ENCODE measurements at places on chromosomes 12 and 14.

GRCh38 chr12:96193725-96194575 is at the start of gene ELK3:
ELK3 (plus strand) TSS chr12:96194375.
- peak; percentile 69 for DNase-seq

- no peak for DNase-seq
Measured at GRCh38 chr12:7162691-7163114, 26.8 kb upstream of the PEX5 start.

GRCh38 chr12:51951199-51951842 is at the start of gene ACVR1B:
ACVR1B (plus strand) TSS chr12:51951699; CDS start chr12:51951744, 45 bp downstream.
- peak; percentile 84 for DNase-seq

GRCh38 chr12:31523306-31523705 is 67.6 kb downstream of the DENND5B start:
- peak; percentile 43 for DNase-seq

GRCh38 chr12:108205864-108206263 is 76.8 kb downstream of the WSCD2 start:
- no peak for DNase-seq

GRCh38 chr14:106268013-106268727 is 741.8 kb downstream of the TMEM121 start:
- DNase-seq, result no peak

DNA sequence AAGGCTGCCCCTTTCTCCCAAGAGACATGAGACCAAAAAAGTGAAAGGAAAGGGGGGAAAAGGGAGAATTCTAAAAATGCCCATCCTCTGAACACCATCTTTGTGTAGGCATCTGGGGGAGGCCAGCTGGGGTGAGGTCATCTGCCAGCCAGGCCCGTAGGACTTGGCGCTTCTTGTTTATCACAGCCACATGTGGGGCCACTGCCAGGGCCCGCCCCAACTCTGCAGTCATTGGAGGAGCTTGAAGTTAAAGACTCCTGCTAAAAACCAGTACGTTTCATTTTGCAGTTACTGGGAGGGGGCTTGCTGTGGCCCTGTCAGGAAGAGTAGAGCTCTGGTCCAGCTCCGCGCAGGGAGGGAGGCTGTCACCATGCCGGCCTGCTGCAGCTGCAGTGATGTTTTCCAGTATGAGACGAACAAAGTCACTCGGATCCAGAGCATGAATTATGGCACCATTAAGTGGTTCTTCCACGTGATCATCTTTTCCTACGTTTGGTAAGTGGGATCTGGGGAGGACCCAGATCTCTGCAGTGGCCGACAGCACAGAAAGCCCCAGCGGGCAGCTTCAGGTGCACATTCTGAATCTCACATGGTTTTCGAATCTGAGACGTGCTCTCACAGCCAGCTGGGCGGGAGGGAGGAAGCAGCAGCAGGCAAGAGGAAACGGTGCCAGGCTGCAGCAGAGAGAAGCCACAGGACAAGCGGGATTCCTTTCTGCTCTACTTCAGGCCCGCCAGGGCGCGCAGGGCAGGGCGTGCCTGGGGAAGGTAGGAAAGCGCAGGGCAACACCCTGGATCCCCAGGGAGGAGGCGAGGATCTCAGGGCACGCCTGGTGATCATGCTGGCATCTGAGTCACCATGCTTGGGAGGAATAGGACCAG is at the start of gene P2RX7:
Gene P2RX7, plus strand, starts transcription at position 276 of the 881 bp plus-strand sequence. Its CDS starts 95 bp downstream, at position 371.
- DNase-seq, result peak; percentile 71

GRCh38 chr14:97056086-97056485 is 258.9 kb downstream of the VRK1 start:
- DNase-seq, result no peak

DNA sequence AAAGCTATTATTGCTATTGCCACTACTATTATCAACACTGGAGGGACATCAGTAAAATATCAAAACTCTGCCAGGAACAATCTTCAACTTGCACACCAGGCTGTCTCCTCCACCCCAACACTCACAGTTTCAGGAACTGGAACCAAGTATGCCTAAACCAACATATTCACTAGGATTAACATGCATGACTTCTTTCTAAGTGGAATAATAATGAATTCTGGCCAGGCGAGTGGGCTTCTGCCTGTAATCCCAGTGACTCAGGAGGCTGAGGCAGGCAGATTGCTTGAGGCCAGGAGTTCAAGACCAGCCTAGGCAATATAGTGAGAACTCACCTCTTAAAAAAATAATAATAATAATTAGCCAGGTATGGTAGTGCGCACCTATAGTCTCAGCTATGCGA is 58.1 kb downstream of the TBX5 start:
- DNase-seq, result no peak

GRCh38 chr14:89845346-89845745 is 109.2 kb downstream of the EFCAB11 start:
- peak; percentile 85 for DNase-seq

DNA sequence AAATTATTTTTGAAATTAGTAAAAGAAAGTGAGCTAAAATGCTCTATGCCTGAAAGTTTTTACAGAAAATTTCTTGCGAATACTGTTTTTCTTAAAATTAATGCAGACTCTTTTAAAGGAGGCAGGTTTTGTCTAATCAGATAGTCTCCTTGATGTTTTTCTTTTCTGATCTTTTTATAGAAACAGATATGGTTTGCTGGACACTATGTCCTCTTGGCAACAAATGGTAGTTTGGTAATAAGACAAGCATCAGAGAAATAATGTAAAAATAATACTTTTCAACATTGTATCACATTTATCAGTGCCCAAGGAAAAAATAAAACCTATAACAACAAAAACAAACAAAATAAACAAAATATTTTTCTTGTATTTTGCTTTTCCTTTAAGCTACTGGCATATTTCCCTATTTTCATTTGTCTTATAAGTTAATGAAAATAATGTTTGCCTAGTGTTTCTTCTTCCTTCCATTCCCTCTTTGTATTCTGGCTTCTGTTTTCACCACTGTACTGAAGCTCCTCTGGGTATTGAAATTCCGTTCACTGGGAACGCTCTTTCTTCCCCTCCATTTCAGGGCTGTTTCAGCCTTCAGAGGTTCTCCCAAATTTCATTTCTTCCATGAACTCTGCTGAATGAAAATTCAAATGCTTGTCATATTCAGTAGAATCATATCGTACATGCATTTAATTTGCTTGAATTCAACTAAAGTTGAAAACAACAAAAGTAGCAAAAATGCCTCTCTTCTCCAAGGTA is 115.3 kb downstream of the TRMT5 start:
- no peak for DNase-seq

- DNase-seq, result no peak
Measured at GRCh38 chr14:101721111-101721510, 40.4 kb upstream of the PPP2R5C start.

DNA sequence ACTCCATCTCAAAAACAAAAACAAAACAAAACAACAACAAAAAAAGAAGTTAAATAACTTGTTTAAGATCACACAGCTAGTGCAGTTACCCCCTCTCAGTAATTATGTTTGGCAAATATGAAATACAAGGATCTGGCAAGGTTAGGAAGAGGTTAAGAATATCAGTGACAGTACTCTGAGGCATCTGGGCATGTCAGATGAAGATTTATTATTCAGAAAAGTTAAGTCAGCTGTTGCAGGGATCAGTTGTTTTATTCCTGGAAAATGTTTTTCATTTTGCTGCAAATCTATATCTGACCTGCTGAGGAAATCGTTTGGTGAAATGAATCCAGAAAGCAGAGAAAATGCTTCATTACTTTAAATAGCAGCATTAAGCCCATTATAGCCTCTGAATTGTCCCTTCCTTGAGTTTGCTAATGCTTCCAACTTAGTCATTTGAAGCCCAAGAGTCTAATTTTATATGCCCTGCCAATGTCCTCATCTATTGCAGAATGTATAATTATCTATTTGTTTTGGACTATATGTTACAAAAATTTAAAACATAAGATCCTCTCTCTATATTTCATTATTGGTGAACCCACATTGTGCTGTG is 8.1 kb downstream of the GPX2 start:
- DNase-seq, result no peak
